ENCODE measurements at places on chromosomes 2 and 18.

DNA sequence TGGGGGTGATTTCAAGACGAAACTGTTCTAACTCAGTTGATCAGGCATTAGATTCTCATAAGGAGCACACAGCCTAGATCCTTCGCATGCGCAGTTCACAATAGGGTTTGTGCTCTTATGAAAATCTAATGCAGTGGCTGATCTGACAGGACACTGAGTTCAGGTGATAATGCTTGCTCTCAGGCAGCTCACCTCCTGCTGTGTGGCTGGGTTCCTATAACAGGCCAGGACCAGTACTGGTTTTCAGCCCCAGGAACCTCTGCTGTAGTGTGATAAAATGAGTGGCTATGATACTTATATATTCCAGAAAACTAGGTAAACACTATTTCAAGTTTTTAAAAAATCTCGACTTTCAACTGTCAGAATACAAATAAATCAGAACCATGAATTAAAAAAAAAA lies 271.4 kb downstream of the GALNT13 start:
- DNase-seq = no peak

GRCh38 chr18:21704603-21705364 lies at the start of gene ABHD3:
TSS of gene ABHD3 (minus strand) at chr18:21704774. CDS start at chr18:21704665, 109 bp downstream.
- peak; percentile 90 for DNase-seq

GRCh38 chr2:205954707-205955106 lies 131.3 kb downstream of the INO80D start:
- no peak for DNase-seq

DNA sequence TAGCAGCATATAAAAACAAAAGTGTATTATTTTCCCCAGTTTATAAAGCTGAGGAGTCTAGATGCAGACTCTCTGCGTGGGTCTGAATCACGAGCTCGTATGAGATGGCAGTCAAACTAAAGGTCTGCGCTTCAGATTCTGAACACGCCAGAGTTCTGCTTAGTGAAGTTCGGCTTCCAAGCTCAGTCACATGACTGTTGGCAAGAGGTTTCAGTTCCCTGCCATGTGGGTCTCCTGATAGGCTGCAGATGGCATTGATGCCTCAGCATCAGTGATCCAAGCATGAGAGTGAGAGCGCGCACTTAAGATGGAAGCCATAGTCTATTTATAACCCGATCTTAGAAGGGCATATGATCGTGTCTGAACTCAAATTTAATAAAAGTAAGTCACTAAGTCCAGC lies 242.8 kb upstream of the DOK6 start:
- DNase-seq = no peak

GRCh38 chr2:183248866-183249567 lies 124.8 kb downstream of the NUP35 start:
- DNase-seq = no peak

DNA sequence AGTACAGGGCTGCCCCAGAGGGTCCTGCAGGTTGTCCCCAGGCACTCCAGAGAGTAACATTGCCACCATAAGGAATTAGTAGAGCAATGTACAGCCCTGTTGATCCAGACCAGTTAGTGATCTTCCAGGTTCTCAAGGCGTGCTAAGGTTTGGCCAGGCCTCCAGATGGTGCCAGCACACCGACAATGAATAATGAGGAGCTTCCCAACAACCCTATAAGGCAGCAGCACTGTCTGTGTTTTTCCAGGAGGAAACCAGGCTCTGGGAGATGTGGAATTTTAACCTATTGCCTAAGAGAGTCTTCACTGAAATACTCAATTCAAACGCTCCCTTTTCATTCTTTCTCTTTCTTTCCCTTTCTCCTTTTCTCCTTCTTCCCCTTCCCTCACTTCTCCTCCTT lies 122.1 kb downstream of the MGAT5 start:
- no peak for DNase-seq

GRCh38 chr2:42281416-42282081 lies 79.5 kb downstream of the COX7A2L start:
- DNase-seq = no peak

DNA sequence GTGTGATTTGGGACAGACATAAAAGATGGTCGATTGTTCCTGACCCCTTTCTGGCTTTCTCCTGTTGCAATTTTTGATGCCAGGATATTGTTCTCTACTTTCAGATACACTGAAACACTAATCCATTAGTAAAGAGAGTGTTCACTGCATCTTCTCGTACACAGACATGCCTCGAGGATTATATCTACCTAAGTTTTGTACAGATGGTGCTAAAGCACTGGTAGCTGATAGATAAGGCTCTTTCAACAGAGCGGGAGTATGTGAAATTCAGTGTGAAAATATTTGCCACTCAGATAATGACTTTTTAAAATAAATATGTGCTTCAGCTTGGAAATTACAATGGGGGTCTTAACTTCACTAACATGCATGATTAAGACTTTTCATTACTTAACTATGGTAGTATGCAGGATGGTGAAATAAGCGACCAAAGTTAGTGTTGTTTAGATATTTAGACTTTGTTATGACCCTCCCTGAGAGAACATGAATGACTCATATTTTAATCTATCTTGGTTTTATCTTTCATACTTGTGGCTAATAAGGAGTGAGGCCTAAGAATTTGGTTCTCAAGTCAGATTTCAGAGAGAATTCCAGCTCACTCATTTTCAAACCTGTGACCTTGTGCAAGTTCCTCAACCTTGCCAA lies 474.9 kb downstream of the NRXN1 start:
- no peak for DNase-seq

GRCh38 chr2:241048149-241048948 lies 49.9 kb downstream of the SNED1 start:
- DNase-seq = no peak

DNA sequence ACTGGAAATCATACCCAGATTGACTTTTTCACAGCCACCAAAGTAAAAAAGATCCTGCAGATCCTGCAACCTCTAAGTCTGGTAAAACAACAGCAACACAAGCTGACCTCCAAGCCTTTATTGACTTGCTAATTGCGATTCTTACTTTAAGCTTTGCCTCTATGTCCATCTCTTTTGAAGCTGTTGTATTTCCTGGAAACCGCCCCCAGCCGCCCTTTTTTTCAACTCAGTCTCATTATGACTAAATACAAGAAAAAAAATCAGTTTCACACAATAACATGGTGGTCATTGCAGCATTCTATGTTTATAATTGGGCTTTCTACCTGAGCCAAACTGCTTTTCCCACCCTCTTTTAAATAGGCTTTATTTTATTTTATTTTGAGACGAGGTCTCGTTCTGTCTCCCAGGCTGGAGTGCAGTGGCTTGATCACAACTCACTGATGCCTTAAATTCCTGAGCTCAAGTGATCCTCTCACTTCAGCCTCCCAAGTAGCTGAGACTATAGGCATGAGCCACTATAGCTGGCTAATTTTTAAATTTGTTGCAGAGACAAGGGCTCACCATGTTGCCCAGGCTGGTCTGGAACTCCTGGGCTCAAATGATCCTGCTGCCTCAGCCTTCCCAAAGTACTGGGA lies 76.2 kb downstream of the MOGAT1 start:
- DNase-seq = no peak

DNA sequence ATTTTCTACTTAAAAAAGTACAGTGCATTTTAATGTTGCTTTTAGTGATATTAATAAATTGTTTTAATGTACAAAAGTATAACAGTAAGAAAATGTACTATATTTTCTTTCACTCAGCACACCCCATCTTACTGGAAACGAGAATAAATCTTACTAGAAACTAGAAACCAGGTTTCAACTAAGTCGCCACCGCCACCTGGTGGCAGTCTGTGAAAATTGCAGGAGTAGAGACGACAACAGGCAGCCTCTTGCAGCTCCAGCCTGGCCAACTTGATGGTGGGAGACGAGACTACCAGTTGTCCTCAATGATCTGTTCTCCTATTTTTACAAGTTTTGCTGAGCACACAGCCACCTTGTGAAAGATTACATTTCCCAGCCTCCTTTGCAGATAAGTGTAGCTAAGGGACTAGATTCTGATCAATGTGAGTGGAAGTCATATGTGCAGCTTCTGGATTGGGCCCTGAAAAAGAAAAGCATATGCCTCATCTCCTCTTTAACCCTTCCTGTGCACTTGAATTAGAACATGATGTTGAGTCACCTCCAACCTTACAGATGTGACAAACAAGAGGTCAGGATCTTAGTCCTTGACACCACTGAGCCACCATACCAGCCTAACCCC lies 8.7 kb downstream of the OTOF start:
- DNase-seq = peak; percentile 65

DNA sequence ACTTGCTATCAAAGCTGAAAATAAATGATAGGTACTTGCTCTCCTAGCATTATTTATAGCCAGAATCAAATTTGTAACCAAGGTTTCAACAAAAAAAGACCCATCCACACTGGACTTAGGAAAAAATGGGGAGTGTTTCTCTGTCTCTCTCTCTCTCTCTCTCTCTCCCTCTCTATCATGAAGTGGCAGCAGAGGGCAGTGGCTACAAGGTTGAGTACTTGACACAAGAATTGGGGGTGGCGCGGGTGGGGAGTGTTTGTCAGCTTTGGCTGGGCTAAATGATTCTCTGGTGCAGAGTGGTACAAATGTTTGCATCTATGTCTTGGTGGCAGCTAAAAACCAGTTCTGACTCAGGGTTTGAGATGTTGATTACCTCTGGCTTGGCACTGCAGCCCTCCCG lies 85.0 kb downstream of the RBM43 start:
- no peak for DNase-seq

GRCh38 chr2:97706112-97706511 lies 7.3 kb upstream of the ZAP70 start:
- DNase-seq = no peak

- no peak for DNase-seq
Observed at GRCh38 chr2:10475811-10476660, 27.9 kb upstream of the ODC1 start.

DNA sequence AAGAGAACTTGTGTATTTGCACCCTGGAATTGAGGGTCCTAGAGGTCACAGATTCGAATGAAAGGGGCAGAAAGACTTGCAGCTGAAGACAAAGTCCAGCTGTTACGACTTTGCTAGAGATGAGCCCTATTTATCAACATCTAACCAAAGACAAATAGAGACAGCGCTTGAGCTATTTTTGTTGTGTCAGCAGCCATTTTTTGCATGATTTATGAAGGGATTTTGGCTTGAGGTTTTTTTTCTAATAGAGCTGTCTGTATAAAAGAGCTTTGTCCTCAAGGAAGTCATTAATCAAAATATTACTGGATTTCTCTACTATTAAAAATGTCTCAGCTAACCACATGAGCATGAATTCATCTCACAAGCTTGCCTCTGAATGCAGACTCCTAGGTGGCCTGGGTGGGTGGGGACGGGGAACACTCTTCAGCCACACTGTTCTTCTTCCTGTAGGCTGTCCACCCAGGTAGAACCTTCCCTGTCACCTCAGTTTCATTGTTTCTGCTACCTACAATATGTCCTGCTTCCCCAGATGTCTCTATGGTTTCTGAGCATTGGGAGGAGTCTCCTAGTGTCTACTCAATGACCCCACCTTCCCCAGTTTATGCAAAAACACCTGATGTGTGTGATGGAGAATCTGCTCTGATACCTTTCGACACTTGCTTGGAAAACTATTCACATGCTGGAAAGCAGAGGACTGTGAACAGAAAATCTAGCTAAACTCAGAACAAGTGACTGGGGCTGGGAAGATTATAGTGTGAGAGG lies 7.2 kb upstream of the CD226 start:
- DNase-seq = no peak

DNA sequence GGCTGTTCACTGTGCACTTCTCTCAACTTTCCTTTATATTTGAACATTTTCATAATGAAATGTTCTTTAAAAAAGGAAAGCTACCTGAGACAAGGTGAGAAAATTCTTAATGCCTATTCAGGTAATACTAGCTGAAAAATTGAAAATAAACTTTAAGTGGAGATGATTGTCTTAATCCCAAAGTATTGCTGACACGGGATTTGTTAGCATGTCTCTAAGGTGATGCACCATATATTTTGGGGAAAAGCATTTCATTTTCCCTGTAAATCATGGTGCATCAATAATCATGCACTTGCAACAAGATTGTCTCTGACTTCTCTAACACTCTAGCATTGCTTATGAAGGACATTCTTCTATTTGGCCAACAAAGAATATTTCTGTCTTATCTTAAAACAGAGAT lies 848.0 kb downstream of the DPP10 start:
- no peak for DNase-seq

DNA sequence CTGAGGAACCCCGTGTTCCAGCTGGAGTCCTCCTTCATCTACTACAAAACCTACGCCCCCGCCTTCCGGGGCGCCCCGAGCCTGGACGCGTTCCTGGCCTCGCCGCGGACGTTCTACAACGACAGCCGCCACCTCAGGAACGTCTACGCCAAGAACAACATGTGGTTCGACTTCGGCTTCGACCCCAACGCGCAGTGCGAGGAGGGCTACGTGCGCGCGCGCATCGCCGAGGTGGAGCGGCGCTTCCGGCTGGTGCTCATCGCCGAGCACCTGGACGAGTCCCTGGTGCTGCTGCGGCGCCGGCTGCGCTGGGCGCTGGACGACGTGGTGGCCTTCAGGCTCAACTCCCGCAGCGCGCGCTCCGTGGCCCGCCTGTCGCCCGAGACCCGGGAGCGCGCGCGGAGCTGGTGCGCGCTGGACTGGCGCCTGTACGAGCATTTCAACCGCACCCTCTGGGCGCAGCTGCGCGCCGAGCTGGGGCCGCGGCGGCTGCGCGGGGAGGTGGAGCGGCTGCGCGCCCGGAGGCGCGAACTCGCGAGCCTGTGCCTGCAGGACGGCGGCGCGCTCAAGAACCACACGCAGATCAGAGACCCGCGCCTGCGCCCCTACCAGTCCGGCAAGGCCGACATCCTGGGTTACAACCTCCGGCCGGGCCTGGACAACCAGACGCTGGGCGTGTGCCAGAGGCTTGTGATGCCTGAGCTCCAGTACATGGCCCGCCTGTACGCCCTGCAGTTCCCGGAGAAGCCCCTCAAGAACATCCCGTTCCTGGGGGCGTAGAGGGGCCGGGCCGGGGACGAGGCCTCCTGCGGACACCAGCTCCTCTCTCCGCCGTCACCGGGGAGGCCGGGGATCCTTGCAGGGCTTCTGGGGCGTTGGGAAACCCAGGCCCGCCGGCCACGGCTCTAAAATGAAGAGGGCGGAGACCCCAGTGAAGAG lies 5.3 kb upstream of the NEU4 start:
- DNase-seq = peak; percentile 36

- DNase-seq = no peak
Observed at GRCh38 chr2:69514406-69514805, 77.2 kb upstream of the NFU1 start.

DNA sequence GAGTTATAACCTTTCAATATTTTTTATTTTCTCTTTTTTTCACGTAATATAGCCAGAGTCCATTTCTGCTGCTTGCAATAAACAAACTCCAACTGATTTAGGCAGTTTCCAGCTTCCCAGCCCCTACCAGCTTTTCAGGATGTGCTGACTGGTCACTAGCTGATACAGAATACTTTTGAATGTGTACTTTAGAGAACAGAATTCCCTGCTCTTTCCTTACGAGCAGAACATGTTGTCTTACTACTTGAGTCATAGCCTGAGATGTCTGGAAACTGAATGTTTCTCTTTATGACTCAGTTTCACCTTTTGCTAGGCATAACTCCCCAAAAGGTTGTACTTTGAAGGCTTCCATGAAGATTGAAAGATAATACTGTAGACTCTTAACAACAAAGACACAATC lies 44.5 kb upstream of the KCNE4 start:
- DNase-seq = no peak

- DNase-seq = no peak
Observed at GRCh38 chr18:77551055-77551454, 301.4 kb downstream of the GALR1 start.

GRCh38 chr2:104786821-104787220 lies 67.1 kb upstream of the POU3F3 start:
- no peak for DNase-seq

- no peak for DNase-seq
Observed at GRCh38 chr2:176138526-176138922, 9.0 kb downstream of the HOXD8 start.

Measured in stimulated activated CD4-positive, alpha-beta T cell treated with anti-CD3 and anti-CD28 coated beads, Interleukin-4, amount 100 ng/mL, for 24 hours (primary cell).